ENCODE measurements at places on chromosomes 2 and 18.

DNA sequence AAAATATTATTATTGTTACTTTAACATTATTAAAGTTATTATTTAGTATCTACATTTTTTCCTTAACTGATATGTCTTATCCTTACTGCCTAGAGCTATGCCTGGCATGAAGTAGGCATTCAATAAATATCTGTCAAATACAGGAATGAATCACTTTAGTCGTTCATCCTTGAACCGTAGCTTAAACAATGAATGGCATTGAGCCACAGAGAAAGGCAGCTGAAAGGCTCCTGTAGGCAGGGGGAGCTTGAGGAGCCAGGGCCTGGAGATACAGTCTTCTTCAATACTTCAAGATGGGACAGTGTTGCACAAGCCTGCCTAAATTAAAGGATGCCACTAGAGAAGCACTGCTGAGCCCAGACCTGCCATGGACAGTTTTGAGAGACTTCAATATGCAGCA is 22.5 kb downstream of the CYRIA start:
- DNase-seq, result no peak

DNA sequence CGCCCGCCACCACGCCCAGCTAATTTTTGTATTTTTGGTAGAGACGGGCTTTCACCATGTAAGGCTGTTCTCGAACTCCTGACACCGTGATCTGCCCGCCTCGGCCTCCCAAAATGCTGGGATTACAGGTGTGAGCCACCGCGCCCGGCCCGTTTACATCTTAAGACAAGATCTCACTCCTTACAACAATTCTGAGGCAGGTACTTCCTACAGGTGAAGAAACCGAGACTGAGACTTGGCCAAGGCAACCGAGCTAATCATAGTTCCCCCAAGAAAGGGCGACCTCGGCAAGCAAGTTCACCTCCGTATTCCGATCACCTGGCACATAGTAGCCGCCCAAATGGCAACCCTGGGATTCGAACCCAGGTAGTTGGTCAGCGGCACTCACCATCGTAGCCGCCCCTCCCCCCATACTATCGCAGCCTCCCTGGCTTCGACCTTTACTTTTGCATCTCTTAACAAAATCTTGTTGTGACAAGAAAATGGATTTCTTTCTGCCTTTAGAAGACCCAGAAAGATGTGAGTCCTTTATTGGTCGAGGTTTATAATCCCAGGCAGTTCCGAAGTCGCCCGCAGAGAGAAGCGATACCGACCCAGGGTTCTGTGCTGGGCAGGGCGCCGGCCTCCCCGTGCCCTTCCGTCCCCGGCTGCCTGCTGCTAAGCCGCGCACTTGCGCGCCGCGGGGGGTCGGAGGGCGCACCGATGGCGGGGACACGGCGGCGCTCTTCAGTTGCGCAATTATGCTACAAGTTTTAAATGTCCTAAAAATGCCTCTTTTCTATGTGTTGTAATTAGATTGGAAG is 1.1 kb upstream of the FZD5 start:
- peak; percentile 36 for DNase-seq

DNA sequence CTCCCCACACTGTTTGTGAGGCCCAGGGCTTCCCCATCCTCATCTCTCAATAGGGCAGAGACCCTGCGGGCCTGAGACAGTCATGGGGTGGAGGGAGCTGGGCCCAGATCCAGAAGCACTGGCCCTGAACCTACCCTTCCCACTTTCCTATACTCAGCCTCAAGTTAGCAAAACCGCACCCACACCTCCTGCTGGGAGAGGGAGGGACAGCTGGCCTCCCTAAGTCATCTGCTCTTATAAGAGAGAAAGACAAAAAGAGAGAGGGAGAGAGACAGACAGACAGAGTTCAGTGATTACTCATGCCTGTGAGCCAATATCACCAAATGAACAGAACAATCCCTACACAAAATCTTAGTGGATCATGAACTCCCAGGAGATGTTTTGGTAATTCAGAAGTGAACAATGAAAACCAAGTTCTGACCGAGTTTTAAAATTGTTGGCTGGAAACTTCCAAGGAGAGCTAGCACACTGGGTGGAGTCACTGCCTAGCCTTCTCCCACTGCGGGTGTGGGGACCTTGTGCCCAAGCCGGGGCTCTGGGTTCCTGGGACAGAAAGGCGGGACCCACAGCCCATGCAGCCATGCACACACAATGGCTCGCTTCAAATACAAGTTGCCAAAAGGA is 130.5 kb downstream of the PXDN start:
- DNase-seq, result no peak

DNA sequence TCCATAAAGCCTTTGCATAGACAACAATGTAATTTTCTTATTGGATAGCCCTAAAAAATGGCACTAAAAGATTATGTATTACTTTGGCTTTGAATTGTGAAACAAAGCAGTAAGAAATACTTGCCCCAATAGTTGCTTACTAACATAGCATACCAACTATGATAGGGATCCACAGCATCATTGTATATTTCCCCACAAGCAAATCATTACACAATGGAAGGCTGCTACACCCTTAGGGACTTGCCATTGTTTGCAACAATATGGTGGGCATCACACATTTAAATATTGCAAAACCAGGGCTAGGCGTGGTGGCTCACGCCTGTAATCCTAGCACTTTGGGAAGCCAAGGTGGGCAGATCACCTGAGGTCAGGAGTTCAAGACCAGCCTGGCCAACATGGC is 74.4 kb downstream of the CACNB4 start:
- DNase-seq, result no peak

DNA sequence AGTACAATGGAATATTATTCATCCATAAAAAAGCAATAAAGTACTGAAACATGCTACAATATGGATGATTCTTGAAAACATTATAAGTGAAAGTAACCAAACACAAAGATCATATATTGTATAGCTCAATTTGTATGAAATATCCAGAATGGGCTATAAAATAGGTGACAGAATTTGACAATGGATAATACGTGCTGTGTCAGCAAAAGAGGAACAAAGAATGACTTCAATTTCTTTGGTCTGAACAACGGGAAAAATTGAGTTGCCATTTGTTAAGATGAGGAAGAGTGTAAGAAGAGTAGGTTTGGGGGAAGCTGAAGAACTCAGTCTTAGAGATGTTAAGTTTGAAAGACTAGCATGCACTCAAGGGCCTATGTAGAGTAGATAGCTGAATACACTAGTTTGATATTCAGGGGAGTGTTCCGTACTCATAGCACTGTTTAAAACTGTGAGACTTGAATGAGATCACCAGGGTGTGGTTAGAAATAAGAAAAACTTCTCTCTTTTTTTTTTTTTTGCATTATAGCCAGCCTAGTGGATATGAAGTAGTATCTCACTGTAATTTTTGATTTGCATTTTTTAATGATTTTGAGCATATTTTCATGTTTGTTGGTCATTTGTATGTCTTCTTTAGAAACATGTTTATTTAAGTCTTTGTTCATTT is 213.6 kb downstream of the NR4A2 start:
- no peak for DNase-seq

DNA sequence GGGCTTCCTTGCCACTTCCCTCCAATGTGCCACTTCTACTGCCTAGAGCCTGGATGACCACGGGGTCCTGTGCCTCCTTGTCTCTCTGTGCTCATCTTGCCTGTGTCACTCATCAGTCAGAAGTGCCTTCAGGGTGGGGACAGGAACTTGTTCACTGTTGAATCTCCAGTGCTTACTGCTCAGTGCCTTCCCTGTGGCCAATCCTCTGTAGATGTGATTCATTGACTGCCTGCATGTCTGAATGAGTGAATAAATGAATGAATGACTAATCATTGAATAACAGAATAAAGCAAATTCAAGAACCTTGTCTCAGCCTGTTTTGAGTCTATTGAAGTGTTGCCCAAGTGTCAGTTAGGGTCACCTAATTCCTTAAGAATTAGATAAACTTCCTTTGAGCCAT is 42.3 kb upstream of the FAM136A start:
- DNase-seq, result no peak

DNA sequence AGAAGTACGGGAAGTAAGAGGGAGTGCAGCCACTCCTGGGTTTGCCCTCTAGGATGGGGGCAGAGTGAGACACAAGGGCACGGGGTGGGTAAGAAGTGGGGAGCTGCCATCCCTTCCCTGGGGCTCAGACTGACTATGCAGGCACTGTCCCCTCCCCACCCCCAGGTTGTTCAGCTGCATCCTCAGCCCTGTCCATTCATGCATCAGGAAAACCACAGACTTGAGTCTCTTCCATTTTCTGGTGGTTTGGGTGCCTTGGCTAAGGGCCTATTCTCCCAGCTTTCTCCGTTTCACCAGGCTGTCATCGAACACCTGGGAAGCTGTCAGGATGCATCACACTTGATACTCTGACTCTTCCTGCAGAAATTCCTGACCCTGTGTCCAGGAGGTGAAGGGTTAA is 111.9 kb downstream of the TFCP2L1 start:
- DNase-seq, result no peak

DNA sequence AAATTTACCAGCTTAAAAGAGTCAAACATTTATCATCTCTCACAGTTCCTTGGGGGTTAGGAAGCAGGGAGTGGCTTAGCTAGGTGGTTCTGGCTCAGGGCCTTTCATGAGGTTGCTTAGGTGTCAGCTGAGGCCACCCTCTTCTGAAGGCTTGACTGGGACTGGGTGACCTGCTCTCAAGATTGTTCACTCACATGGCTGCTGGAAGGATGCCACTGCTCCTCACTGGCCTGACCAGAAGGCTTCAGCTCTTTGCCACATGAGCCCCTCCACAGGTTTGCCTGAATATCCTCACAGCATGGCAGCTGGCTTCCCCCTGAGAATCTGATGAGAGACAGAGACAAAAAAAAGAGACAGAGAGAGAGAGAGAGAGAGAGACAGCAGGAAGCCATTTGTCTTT is 17.3 kb upstream of the RNF152 start:
- DNase-seq, result no peak

DNA sequence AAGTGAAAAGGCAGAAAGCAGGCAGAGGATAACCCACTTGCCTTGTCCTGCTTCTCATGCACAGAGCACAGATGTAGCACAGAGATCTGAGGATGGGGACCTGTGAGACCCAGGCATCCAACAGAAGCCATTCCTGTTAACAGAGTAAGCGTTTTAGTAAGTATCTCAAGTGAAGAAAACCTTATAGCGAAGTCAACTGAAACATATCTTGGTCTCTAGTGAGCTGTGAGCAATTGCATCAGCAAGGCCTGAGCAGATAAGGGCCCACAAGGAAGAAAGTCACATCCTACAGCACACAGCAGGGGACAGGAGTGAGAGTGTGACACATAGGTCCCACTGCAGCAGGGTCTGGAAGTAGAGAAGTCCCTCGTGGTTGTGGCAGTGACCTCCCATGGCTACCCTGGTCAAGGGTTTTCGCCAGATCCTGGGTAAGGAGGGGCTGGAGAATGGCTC is 248.7 kb upstream of the TNP1 start:
- DNase-seq, result no peak

DNA sequence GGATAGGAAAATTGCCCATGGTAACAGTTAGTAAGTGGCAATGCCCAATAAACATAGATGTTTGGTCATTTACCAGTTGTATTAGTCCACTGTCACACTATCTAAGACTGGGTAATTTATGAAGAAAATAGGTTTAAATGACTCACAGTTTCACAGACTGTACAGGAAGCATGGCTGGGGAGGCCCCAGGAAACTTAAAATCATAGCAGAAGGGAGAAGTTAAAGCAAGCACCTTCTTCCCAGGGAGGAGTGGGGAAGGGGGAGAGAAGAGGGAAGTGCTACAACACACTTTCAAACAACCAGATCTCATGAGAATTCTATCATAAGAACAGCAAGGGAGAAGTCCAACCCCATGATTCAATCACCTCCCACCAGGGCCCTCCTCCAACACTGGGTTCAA is 23.4 kb downstream of the NR4A2 start:
- DNase-seq, result no peak

DNA sequence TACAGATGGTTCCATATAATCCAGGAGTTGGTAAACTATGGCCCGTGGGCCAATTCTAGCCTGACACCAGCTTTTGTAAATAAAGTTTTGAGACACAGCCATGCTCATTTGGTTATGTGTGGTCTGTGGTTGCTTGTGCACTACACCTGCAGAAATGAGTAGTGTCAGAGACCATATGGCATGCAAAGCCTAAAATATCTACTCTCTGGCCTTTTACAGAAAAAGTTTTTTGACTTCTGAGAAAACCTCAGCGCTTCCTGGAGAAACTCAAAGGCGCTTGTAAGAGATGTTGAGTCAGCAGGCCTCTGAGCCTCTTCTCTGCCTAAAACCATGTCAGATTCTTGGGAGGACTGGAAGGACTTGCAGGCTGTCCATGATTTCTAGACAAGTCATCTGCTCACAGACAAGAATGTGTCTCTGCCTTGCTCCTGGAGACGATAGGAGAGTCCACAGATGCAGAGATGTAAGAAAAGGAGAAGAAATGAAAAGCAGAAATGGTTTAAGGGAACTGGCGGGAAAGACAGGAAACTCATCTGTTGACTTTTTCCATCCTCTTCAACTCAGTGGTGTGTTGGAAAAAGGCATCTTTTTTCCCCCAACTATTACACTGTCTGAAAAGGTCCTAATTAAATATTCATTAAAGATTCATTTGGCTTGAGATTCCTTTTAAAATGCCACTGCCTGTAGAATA is 5.2 kb downstream of the TTC39C start:
- DNase-seq, result no peak

- DNase-seq, result no peak
Observed at GRCh38 chr18:59008302-59008974, 131.2 kb upstream of the SEC11C start.

DNA sequence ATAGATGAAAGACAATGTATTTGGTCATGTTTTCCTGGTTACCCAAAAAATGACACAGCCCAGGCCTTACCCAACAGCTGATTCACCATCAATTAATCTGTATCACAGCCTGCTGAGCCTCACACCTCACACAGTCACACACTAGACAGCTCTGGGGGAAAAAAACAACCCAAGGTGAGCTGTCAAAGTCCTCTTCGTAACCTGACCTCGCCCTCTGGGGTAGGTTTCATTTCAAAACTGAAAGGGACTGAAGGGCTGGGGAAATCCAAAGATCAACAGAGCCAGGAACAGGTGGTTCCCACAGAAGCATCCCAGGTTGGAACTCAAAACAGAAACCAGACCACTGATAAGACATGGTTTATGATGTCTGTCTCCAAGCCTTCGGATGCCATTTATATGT is 18.2 kb upstream of the PCBP1 start:
- DNase-seq, result no peak

- DNase-seq, result no peak
Observed at GRCh38 chr2:8235419-8235818, 446.4 kb upstream of the ID2 start.

GRCh38 chr2:190432567-190433231 is 24.5 kb downstream of the MFSD6 start:
- DNase-seq, result no peak

- no peak for DNase-seq
Observed at GRCh38 chr2:1975060-1975459, 230.7 kb upstream of the PXDN start.

- DNase-seq, result no peak
Observed at GRCh38 chr2:150677551-150677950, 190.1 kb upstream of the RND3 start.

DNA sequence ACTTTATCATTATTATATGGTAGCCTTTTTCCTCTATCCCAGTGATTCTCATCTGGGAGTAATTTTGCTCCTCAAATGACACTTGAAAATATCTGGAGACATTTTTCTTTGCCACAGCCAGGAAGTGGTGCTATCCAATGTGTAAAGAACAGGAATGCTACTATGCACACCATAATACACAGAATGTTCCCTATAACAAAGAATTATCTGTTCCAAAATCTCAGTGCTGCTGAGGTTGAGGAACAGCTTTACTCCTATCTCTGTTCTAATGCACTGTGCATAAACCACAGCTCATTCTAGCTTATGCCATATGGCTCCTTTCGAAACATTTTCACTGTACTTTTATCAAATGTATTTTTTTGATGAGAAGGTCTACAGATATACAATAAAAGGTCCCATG is 1231.2 kb upstream of the CELF4 start:
- no peak for DNase-seq

Measured in nephron progenitor cell (in vitro differentiated cells).